Stimulated activated CD8-positive, alpha-beta memory T cell treated with anti-CD3 and anti-CD28 coated beads, Interleukin-2, amount 100 ng/mL, for 1 hour (primary cell): ENCODE measurements at places on chromosomes 3 and 15.

DNA sequence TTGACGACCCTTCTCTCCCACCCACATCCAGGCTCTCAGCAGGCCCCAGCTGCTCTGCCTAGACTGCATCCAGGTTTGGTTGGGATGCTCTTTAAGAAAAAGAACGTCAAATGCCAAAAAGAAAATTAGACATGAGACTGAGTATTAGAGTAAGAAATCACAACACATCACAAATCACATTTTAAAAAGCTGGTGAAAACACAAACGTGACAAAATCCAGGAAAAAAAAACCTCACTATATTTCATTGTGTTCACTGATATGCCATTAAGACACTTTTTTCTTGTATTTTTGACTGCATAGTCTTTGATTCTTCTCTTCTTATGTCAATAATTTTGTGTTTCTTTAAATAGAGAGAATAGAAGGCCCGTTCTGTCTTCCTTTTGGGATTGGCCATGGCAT lies 243.7 kb downstream of the TLE3 start:
- no peak for DNase-seq

DNA sequence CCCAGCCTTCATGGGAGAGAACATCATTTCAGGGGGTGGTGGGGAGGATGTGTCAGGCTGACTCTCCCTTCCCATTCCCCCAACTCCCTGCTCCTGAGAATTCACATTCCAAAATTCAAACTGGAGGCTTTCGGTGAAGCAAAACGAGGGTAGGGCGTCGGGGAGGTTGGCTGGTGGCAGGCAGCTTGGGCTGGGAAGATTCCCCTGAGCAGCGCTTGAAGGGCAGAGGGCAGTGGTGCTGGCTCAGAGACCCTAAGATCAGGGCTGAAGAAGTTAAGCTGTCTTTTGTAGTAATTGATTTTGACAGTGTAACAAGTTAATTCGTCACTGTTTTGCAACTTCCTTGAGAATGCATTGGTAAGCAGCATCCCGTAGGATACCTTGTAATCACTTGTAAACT lies 187.8 kb downstream of the RAB11A start:
- no peak for DNase-seq

DNA sequence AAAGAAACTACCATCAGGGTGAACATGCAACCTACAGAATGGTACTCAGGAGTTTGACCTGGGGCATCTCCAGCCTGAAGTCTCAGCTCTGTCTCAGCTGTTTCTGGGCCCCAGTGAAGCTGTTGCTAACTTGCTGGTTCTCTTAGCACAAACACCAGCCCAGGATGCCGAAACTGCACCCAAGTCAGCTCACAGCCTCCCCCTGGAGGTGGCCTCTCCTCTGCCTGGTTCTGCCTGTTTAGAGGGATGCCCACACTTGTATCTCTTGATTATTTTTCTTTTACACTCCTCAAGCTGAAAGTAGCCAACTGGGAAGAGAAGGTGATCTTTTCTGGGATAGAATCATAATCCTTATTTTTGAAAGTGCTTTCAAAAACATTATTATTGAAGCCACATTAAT lies 289.0 kb upstream of the RASGRP1 start:
- DNase-seq = no peak

- DNase-seq = no peak
Measured at GRCh38 chr3:57971975-57972374, 36.2 kb upstream of the FLNB start.

DNA sequence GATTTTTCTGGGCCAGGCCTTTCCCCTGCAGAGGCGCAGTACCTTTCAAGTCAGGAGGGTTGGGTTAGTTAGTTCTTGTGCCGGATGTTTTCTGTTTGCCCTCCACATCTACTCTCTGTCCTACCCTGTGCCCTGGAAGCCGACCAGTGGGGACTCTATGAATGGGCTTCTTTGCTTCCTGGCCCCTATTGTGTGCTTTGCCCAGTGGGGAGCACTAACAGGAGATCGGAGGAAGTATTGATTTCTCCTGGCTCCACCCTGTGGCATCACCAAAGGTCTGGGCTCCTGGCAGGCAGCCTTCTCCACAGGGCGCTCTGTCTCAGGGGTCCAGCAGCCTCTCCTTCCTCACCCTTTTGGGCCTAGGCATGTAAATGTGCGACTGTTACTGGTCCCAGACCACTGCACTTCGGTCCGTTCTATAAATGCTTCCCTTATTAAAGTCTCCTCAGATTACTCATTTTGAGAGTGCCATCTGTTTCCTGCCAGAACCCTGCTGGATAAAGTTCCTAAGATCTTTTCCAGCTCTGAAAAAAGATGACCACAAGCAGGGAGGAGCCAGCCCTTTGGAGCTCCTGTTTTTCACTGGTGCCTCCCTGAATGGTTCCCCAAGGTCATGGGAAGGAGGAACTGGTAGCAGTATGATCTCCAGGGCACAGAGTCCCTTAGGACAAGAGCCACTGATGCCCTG lies 44.5 kb downstream of the CTDSPL start:
- no peak for DNase-seq

- DNase-seq = no peak
Measured at GRCh38 chr3:140252812-140253656, 318.0 kb downstream of the CLSTN2 start.

- DNase-seq = no peak
Measured at GRCh38 chr3:58631742-58632141, 34.8 kb downstream of the FAM3D start.

DNA sequence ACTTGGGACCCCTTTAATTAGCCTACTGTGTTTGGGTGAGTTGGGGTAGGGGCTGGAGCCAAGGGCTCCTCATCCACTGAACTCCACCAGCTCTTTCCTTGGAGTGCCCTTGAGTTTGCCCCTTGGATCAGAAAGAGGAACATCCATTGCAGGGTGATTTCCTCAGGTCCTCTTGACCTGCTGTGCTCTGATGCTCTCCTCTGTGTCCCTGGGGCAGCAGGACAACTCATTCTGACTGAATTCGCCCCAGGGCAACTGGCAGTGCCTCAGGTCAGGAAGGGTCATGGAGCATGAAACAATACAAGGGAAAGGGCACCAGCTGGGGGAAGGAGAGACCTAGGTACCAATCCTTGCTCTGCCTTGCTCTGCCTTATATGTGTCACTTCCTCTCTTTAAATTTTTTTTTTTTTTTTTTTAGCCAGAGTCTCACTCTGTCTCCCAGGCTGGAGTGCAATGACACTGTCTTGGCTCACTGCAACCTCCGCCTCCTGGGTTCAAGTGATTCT lies 47.8 kb downstream of the BSN start:
- no peak for DNase-seq

- DNase-seq = no peak
Measured at GRCh38 chr3:114623420-114624046, 329.7 kb downstream of the TIGIT start.

DNA sequence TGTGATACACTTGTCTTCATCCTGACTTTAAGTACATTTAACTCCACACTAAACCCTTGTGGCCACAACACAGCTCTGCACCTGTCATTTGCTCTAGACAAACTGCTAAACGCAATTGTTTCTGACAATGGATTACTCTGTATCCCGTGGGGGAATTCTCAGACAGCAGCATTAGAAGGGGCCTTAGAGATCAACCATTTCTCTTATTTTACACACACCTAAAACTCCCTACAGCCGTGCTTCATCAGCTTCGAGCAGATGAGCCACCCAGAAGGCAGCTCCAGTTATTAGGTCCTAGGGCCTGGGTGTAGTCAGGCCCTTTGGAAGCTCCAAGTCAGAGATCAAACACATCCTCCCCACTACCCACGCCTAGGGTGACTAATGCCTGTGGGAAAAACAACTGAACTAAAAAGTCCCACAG lies 1.3 kb upstream of the IL12A start:
- no peak for DNase-seq

- DNase-seq = no peak
Measured at GRCh38 chr3:45932112-45932511, 11.2 kb upstream of the CXCR6 start.

GRCh38 chr3:133230195-133230594 lies 169.7 kb upstream of the BFSP2 start:
- DNase-seq = no peak

GRCh38 chr3:184574515-184575417 lies 13.2 kb downstream of the EPHB3 start:
- DNase-seq = no peak

- DNase-seq = no peak
Measured at GRCh38 chr15:55035749-55036148, 161.0 kb downstream of the RSL24D1 start.

GRCh38 chr3:155739154-155739553 lies 5.7 kb downstream of the PLCH1 start:
- DNase-seq = no peak

GRCh38 chr3:47163169-47164006 lies 525 bp downstream of the SETD2 start:
- DNase-seq = peak; percentile 21

- no peak for DNase-seq
Measured at GRCh38 chr3:127717357-127718244, 44.8 kb downstream of the ABTB1 start.

GRCh38 chr3:196700801-196701200 lies 11.2 kb downstream of the CEP19 start:
- DNase-seq = no peak

DNA sequence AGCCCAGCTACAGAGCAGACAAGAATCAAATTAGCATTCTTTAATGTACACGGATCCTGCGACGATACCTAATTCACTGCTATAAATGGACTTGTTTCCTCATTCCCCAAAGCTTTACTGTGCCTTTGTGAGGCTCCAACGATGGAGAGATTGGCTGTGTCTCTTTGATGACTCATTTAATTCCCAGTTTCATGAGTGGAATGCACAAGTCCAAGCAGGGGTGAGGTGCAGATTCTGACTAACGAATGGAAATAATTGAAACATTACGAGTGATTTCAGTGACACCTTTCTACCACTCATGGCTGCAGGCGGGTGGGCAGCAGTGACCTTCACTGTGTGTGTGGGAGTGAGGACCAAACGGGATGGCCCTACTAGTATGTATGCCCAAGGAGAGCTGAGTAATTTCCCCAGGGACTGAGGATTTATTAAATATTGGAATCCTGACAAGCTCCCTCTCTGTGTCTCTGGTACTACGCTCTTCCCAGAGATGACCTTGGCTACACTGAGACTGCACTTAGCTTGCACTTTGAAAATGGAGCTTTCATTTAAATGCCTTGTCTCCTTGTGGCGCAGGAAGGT lies 156.7 kb downstream of the CACNA2D3 start:
- no peak for DNase-seq

GRCh38 chr15:40743921-40744814 lies 10.9 kb downstream of the RMDN3 start:
- no peak for DNase-seq

DNA sequence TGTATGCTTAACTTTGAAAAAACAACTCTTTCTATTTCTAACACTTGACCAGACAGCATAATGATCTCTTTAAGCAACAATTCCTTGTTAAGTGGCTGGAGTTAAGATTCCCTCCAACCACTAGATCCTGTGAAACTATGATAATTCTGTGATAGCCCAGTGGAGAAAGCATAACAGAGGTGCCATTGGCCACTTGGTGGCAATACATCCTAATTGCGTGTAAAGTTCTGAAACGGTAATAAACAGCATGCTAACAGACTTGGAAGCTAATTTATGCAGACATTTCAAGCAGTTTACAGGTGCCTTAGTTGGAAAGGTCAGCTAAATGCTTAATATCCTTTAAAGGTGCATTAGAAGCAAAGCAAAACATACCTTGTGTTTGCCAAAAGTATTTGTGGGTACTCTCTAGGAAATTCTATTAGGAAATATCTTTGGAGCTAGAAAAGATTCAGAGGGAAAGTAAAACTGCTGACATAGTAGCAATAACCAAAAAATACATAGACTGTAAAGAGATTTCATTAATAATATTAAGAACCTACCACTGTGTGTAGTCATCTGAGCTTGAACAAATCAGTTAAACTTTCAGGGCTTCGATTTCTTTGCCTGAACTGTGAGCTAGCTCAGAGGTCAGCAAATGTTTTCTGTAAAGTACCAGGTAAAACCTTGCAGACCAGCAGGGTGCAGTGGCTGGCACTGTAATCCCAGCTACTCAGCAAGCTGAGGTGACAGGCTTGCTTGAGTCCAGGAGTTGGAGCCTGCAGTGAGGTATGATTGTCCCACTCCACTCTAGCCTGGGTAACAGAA lies 19.0 kb upstream of the CSTA start:
- no peak for DNase-seq

- no peak for DNase-seq
Measured at GRCh38 chr3:170542704-170543103, 43.2 kb downstream of the SLC7A14 start.

DNA sequence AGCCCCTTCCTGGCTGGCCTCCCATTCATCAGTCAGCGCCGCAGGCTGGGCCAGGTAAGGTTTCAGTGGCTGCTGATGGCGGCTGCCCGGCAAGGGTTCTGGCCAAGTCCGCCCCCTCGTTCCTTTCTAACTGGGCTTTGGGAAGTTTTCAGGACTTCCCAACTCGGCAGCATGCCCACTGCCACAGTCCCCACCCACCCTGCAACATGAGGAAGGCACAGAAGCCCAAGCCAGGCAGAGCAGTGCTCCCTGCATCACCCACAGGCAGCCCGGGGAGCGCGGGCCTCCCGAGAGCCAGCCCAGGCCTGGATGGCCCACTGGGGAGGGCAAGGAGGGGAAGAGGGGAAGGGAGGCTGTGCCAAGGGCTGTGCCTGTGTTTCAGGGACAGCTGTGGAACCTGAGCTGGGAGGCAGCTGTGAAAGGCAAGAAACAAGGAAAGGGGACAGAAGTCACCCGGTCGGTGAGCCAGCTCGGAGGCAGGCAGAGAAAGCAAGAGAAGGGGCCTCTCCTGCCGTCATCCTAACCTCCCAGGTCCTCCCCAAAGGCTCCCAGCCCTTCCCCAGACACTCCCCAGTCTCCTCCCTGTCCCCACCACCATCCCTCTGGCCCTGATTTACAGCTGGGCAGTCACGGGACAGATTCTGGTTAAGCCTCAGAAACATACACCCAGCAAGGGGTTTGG lies 73.9 kb downstream of the CPN2 start:
- no peak for DNase-seq

DNA sequence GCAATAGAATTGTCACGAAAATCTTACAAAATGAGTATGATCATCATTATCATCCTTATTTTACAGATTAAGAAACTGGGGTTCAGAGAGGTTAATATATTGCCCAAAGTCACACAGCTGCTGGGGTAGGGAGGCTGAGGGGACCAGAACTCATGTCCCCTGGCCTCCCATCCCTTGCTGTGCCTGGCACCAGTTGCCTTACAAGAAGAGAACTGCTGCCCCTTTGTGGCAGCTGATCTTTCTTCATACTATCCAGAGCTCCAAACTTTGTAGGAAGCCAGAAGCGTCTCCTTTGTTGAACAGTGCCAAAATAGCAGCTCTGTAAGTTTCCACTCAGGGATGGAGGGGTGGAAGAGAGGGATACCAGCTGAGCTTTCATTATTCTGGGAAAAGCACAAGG lies 236.8 kb upstream of the TBC1D5 start:
- DNase-seq = no peak

DNA sequence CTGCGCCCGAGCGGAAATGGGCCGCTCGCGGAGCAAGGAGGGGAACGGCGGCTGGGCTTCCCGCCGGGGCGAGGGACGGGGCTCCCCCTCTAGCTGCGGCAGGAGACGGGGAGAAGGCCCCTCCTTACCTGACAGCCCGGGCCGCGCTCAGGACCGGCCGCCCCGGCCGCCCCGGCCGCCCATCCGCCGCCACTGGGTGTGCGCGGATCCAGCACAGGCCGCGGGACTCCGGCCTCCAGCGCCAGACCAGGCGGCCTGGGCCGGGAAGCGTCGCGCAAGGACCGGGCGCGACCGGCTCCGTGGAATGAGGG lies 296 bp downstream of the TPRA1 start:
- DNase-seq = peak; percentile 15
